ENCODE measurements at places on chromosomes 4 and X. TPM values are rescaled to one million over a fixed set of nuclear protein-coding genes. Genes with fewer than 3 reads are reported as not detected.

Gene ABCB7
- total RNA-seq: 23.6 TPM

Gene MSX1
- 3.6 TPM for total RNA-seq

Gene PPEF1
- not detected for total RNA-seq

GRCh38 chr4:174292473-174292872, 8.8 kb downstream of the CEP44 start:
- DNase-seq: no peak

- no peak for DNase-seq
Measured at GRCh38 chr4:74426101-74426500, 18.8 kb upstream of the AREG start.

GRCh38 chr4:1830642-1831228, 25.2 kb downstream of the LETM1 start:
- DNase-seq: no peak

Gene RASGEF1B
- 3.0 TPM for total RNA-seq

- no peak for DNase-seq
Measured at GRCh38 chr4:26893491-26893890, 32.9 kb downstream of the STIM2 start.

Gene MED28
- total RNA-seq: 36.2 TPM

Gene NR0B1
- total RNA-seq: not detected

GRCh38 chrX:108702530-108702929, 33.8 kb downstream of the IRS4 start:
- DNase-seq: no peak

DNA sequence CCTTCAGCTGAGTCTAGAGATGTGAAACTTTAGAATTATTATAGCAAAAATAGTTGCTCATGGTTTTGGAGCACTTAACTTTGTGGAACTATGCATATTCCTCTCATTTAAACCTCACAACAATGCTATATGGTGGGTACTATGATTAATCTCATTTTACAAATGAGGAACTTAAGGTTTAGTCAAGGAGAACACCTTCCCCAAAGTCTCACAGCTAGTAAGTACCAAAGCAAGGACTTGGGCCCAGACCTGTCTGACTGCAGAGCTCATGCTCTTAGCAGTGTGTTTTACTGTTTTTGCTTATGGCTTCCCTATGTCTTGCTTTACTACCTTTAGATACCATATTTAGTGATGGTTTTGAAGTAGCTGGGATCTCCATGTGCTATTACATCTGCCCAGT, 5.1 kb downstream of the UBE2A start:
- DNase-seq: no peak

DNA sequence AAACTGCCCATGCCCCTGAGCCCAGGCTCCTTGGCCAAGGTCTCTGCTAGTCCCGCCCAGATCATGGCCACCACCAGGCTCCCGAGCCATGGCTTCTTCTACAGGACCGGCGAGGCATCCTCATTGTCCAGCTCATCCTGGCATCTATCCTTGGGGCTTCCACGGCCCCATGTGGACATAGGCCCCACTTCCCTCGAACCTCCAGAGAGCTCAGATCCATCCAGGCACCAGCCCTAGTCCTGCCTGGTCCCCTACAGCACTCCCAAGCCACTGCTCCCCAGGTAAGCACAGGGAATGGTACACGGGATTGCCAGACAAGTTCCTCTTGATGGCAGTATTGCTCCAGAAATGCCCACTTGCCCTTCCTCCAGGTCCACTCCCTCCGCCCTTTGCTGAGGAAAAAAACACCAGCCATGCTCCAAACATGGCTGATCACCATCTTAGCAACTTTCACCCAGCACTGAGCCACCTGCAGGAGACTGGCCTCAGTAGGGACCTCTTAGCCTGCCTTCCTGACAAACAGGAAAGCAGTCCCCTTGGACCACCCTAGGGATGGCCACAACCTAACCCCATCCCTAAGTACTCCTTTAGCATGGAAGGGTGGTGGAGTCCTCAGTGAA, 272.1 kb upstream of the AGTR2 start:
- DNase-seq: peak; percentile 30

DNA sequence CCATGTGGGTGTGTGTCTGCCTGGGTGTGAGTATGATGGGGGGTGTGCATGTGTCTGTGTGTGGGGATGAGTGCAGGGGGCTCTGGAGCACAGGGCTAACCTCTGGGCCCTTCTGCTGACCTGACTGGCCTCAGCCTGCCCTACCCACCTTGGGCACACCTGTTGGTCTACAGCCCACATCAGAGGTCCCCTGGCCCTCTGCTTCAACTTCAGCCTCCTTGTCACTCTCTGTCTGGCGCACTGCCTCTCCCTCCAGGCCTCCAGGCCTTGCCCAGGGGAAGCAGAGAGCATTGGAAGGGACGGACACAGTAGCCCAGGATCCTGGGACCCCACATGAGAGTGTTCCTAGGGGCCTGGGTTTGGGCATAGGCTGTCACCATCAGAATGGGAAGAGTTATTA, 115.4 kb downstream of the EFNB1 start:
- DNase-seq: no peak

DNA sequence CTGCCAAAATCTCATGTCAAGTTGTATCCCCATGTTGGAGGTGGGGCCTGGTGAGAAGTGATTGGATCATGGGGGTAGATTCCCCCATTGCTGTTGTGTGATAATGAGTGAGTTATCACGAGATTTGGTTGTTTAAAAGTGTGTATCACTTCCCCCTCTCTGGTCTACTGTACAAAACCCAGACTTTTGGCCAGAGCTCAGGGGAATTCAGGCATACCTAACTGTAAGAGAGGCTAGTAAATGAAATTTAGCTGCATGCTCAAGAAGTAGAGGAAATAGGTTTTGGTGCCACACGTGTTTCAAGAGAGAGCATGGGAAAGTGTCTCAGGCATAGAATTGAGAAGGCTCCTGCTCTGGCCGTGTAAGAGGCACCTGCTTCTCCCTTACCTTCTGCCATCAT, 190.5 kb upstream of the GALNTL6 start:
- DNase-seq: no peak

- DNase-seq: no peak
Measured at GRCh38 chrX:73215246-73215645, 595 bp upstream of the NAP1L2 start.

Gene HS3ST1
- 0.06 TPM for total RNA-seq

- no peak for DNase-seq
Measured at GRCh38 chr4:10747186-10747585, 62.6 kb upstream of the CLNK start.

GRCh38 chr4:1938027-1938426, 66.8 kb downstream of the NSD2 start:
- no peak for DNase-seq

DNA sequence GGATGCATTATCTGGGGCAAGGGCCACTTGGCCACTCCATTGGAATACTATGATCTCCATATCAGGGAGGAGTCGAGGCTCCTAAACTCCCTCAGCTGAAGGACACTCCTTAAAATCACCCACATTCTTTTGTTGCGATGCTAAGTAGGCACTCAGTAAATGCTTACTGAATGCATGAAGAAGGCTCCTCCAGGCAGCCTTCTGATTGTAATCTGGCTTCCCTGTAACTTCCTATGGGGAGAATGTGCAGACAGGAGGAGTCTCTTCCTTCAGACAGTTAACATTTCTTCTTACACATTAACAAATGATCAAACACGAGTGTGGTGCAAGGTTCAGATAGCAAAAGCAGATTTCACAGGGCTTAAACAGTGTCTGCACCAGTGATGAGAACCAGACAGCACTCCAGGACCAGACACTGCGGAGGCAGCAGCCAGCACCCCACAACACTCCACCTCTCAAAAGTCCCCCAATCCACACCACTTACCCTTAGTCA, 21.4 kb upstream of the USO1 start:
- DNase-seq: no peak

- DNase-seq: no peak
Measured at GRCh38 chrX:104122829-104123228, 10.5 kb downstream of the ZCCHC18 start.

Gene LDB2
- 18.9 TPM for total RNA-seq

DNA sequence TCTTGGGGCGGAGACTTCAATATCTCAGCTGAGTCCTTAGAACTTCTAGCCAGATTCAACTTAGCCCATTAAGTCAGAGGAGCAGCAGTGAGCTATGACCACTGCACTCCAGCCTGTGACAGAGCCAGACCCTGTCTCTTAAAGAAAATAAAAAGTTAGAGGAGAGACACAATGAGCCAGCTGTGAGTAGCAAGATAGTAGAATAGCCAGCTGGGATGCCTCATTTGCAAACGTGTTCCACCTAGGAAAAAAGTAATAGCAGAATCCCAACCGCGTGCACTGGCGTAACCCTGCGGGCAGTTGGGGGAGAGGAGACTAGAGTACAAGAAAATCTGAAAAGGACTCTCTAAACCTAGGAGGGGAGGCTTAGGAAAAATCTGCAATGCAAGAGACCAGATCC, 133.2 kb upstream of the ANXA3 start:
- DNase-seq: no peak

GRCh38 chr4:148868191-148868590, 426.0 kb upstream of the NR3C2 start:
- DNase-seq: no peak

GRCh38 chrX:119427024-119427794, 28.1 kb downstream of the SLC25A43 start:
- DNase-seq: no peak

DNA sequence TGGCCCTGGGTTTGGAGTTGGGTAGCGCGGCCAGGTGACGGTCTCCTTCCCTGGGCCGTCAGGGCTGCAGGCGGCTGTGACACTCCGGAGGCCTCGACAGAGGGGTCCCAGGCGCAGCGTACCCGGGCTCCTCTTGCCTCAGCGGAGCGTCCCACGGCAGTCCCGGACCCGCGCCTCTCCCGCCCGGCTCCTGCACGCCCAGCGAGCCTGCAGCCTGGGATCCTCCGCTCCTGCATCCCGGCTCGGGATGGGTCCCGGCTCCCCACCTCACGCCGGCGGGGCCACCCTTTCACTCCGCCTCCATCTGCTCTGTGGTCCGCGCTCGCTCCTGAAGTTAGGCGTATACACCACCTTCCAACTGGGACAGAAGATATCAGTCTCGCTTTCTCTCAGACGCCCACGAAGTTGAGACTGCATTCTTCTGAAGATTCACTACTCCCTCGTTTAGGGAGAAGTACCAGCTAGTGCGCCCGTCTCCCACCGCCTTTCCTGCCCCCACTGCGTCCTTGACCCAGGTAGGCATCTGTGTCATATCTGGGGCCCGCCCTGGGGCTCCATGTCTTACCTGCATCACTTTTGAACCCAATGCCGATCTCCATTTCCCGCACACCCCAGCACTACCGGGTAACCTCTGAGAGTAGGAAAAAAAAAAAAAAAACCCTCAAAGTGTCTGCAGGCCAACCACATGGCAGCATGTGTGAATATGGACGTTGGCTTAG, 32.3 kb upstream of the KDR start:
- no peak for DNase-seq

GRCh38 chrX:136086521-136086920, 60.8 kb upstream of the FHL1 start:
- no peak for DNase-seq

GRCh38 chr4:100428051-100428450, 89.8 kb downstream of the EMCN start:
- no peak for DNase-seq

Measured in psoas muscle (tissue), 8 donors.